ENCODE measurements at places on chromosomes 5 and 9.
A peak's percentile ranks its signal among the peaks of the same experiment; 100 is the strongest.

DNA sequence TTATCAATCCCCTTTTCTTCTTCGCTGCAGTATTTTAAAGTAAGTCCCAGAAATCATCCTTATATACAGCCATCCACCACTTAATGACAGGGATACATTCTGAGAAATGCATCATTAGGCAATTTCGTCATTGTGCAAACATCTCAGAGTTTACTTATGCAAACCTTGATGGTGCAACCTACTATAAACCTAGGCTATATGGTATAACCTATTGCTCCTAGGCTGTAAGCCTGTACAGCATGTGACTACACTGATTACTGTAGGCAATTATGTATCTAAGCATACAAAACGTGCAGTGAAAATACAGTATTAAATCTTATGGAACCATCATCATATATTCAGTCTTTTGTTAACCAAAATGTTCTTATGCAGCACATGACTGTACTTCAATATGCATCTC, 36.8 kb downstream of the SAXO1 start:
- no peak for DNase-seq

DNA sequence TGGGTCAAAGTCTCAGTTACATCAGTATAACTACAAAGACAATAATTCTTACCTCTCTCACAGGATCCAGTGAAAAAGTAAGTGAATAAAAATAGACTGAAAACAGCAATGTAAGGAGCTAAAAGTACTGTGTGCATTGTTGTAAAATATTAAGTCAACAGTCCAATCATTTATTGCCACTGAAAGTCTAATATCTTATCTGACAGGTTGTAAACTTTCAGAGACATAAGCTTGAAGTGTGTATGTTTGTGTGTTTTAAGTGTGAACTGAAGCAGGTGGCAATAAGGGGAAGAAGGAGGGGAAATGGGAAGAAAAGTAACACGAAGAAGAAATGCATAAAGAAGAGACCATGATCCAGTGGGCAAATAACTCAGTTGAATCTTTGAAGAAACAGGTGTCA, 229.7 kb upstream of the TAS2R1 start:
- DNase-seq: no peak

DNA sequence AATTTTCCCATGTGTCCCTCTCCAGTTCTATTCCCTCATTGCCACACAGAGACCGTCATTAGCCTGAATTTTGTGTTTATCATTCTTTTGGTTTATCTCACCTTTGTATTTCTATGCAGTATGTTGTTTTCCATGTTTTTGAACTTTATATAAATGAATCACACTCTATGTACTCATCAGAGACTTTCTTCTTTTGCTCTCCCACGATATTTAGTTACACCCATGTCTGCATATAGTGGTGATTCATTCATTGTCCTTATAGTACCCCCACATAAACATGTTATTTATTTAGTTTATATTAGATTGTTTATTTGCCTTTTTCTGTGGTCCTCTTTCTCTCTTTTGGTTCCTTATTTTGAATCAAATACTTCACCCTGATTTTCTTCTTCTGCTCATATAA, 199.7 kb downstream of the FSTL4 start:
- no peak for DNase-seq

DNA sequence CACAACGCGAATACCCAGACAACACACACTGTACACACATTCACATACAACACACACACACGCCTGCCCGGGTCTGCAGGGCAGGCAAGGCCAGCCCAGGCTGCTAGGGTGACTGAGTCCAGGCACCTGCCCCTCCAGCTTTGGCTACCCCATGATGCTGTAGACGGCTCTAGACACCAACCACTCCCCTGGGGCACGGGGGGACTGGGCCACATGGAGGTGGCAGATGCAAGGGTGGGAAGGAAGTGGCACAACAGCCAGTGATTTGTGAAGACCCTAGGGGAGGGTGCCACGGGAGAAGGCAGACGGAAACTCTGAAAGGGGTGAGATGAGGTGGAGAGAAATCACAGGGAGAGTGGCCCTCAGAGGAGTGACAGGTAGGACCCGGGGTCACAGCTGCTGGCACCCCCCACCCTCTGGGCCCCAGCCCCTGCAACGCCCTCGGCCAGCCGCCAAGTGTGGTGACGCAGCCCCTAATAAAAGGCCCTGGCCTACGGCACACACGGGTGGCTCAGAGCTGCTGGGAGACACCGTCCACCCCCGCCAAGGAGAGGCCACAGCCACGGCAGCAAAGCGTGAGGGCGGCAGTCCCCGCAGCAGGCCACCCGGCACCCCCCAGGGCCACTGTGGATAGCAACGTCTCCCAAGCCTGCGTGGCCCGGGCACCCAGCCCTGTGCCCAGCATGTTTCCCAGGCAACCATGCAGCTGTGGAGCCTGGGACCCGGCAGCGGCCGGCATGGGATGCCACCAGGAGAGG, 6.6 kb upstream of the CCDC187 start:
- DNase-seq: no peak

DNA sequence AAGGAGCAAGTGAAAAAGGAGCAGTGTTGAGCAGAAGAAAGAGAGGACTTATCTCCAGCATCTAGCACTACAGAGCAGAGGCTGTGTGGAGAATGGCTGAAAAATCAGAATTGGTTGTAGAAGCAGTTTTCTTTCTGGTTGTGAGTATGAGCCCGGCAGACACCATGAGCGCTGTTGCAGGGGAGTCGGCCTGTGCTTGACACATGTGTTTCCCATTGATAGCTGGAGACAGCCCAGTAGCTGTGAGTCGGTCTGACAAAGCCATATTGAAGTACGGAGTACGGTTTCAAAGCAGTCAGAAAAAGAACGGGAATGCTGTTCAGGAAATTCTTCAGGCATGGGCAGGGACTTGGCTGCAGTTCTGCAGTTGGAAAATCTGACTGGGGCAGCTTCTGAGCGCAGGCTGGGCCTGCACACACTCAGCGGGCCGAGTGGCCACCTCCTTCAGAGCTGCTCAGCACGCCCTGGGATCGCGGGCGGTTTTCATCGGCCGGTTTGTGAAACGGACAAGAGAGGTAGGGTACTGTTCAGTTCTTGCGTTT, at the start of gene SGCD:
SGCD (plus strand) TSS at position 447 of the 542 bp plus-strand sequence.
- DNase-seq: peak; percentile 49

DNA sequence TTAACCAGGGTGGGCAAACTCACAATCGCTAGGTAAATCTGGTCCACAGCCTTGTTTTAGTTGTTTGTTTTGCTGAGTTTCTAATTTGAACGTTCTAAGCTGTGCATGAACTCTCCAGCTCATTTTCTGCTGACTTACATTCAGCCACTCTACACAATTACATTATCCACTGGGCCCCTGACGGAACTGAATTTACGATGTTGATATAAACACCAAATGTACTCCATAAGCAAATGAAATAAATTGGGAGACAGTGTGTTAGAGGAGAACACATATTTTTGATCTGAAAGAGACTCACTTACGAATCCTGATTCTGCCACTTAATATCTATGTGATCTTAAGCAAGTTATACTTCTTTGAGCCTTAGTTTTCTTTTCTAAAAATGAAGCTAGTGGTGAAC, 393.4 kb downstream of the ZNF608 start:
- no peak for DNase-seq

DNA sequence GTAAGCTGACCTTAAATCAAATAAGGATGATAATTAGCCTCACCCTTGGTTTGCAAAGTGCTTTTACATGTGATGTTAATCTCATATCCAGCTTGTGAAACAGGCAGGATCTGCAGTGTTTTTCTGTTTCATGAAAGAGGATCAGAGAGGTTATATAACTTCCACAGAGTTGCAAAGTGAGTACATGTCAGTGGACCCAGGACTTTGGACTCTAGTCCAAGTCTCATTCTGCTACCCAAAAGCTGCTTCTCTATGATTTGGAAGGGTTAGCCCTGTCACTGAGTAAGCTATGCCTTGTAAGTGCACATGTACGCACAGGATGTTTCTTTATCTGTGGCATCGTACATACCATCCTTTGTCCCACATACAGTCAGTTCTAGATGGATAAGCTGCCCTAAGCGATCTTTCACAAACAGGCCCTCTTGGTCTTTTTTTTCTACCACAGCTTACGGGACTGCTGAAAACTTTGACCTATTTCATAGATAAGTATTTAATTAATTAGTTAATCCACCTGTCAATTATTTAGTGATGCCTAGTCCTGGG, 322.9 kb downstream of the TMEM38B start:
- DNase-seq: no peak

Measured in endodermal cell (in vitro differentiated cells).